ENCODE measurements at places on chromosomes 4 and X.

DNA sequence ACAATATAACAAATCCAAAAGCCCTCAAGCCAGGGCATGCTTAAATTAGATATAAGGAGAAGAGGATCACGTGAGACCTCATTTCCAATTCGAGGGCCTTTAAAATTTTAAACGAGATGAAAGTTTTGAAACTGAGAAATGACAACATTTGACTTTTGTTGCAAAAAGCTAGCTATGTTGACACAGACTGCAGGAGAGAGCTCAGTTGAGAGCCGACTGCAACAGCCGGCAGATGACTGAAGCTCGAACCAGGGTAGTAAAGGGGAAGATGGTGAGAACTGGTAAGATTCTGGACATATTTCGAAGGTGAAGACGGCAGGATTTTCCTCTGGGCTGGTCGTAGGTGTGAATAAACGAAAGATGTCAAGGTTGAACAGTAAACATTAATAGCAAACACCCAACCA, 773 bp downstream of the PRMT9 start:
- no peak for DNase-seq

GRCh38 chr4:59869559-59869958, 1330.6 kb upstream of the ADGRL3 start:
- DNase-seq = no peak

- DNase-seq = no peak
Measured at GRCh38 chr4:82621251-82621650, 59.5 kb upstream of the TMEM150C start.

GRCh38 chrX:15820106-15821073, 30.1 kb downstream of the ZRSR2 start:
- no peak for DNase-seq

DNA sequence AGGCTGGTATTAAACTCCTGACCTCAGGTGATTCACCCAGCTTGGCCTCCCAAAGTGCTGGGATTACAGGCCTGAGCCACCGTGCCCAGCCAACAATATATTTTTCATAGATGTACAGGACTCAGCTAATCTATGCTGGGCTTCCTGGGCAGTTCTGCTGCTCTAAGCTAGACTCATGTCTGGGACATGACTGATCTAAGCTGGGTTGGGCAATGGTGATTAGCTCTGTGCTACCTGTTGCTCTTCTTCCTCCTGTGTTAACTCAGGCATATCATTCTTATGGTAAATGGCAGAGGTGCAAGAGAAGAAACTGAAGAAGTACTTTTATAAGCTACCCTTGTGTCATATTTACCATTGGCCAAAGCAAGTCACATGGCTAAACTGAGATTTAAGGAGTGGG, 11.4 kb upstream of the SUPT20HL2 start:
- no peak for DNase-seq

DNA sequence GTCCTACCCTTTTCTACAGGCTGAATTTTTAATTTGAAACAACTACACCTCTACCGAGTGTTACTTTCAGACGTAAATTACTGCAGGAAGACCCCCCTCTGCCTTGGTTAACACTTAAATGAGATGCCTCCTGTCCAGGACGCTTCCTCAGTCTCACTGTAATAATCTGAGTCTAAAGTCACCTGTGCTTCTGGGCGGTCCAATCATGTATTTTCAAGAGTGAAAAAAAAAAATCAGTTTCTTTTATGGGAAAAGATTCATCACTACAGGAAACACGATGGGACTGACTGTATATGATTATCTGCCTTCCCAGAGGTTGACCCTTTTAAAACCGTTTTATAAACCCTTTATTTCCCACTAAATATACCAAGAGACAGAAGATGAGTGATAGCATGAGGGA, 776 bp downstream of the RBM47 start:
- no peak for DNase-seq

- DNase-seq = peak; percentile 41
Measured at GRCh38 chr4:2934077-2934812, 29.0 kb downstream of the NOP14 start.

GRCh38 chr4:825971-826330, at the start of gene CPLX1:
Gene CPLX1, minus strand, starts transcription at chr4:826129. Its CDS starts 1,607 bp downstream, at chr4:824522.
- DNase-seq = no peak

DNA sequence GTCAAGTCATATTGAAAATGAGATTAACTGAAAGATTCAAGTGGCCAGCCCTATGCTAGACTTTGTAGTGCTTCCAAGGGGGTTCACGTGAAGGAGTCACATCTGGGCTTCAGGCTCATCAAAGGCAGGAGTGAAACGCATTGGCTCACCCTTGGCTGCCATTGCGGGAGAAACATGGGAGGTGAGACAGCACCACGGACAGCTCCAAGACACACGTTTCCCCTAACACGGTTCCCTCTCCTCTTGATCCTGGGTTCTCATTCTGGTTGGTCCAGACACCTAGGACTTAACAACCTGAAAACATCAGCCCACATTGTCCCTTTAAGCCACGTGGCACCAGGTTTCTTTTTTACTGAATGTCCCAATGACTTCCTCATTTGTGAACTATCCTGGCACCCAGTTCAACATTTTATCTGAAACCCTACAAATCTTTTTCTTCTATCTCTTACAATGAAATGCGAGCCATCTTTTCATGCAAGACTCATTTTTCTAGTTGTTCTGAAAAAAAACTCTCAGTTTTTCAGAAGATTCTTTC, 279.0 kb upstream of the VCX3A start:
- no peak for DNase-seq

- no peak for DNase-seq
Measured at GRCh38 chr4:5940470-5941203, 47.8 kb upstream of the CRMP1 start.

DNA sequence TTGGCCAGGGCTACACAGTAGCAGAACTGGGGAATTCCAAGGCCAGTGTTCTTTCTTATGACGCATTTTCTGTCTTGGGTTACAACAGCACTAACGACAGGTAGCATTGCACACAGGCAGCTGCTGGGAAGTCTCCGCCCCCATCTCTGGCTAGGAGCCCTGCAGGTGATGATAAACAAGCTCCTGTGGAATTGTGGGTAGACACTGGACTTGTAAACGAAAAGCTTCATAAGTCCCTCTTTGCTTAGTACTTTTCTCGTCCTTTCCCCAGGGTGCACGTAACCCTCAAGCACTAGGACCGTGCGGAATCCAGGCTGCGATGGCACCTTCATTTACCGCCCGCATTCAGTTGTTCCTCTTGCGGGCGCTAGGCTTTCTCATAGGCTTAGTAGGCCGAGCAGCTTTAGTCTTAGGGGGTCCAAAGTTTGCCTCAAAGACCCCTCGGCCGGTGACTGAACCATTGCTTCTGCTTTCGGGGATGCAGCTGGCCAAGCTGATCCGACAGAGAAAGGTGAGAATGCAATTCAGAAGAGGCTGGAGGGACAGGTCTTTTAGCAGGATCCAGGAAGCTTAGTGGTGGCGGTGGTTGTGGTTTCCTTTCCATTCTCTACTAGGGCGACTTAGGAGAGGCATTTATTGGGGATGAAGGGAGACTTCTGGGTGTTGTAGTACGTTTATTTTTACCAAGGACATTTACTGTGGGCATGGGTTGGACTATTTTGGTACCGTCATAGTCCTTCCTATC, at the start of gene FAAH2:
Gene FAAH2, plus strand, starts transcription at position 200 of the 745 bp plus-strand sequence. Its CDS starts 120 bp downstream, at position 320.
- DNase-seq = peak; percentile 44

DNA sequence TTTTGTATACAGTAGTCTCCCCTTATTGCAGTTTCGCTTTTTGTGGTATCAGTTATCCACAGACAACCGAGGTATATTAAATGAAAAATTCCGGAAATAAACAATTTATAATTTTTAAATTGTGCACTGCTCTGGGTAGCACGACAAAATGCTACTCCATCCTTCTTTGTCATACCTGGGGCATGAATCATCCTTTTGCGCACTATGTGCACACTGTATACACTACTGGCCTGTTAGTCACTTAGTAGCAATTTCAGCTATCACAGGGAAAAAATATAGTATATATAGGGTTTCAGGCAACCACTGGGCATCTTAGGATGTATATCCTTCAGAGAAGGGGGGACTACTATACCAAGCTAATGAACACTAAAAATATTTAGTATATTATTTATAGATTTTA, 198.8 kb upstream of the FAT4 start:
- DNase-seq = no peak

- DNase-seq = no peak
Measured at GRCh38 chr4:77451530-77451929, 154.1 kb upstream of the CXCL13 start.

- DNase-seq = no peak
Measured at GRCh38 chr4:8131210-8131609, 27.4 kb downstream of the ABLIM2 start.

GRCh38 chr4:46554760-46555465, 165.0 kb upstream of the GABRA2 start:
- no peak for DNase-seq

- DNase-seq = no peak
Measured at GRCh38 chrX:111609206-111609605, 71.8 kb upstream of the ALG13 start.

DNA sequence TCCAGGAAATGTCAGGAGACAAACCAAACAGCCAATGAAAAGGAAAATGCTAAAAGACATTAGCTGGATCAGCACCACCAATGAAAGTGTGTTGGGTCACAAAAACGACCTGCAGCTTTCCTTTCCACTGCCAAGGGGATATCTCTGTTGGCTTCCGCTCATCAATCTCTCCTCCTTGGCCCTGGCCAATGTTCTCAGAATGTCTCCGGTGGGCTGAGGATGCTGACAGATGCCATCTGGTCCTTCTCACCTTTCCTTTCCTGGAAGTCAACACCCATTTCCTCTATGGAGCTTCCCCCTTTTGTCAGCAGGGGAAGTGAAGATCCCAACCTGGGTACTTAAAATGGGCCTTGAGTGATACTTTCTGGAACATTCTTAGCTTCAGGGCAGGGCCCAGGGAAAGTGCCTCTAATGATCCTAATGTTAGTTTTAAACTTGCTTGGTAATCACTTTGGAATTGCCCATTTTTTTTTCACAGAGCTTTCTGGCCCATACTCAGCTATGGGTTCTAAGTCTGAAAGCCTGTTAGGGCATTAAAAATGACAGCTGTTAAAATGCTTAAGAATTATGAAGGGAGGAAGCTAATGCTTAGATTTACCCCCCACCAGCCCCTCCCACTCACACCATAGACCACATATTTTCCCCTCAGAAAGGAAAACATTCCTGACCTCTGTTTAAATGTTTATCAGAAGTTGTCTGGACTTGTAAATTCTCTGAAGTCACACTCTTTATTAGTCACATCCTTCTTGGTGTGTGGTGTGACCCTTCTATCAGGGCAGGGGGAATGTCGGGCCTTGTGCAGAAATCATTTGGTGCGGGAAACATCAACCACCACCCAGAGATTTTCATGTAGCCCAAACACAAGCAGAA, 29.2 kb downstream of the IGFBP7 start:
- DNase-seq = no peak

DNA sequence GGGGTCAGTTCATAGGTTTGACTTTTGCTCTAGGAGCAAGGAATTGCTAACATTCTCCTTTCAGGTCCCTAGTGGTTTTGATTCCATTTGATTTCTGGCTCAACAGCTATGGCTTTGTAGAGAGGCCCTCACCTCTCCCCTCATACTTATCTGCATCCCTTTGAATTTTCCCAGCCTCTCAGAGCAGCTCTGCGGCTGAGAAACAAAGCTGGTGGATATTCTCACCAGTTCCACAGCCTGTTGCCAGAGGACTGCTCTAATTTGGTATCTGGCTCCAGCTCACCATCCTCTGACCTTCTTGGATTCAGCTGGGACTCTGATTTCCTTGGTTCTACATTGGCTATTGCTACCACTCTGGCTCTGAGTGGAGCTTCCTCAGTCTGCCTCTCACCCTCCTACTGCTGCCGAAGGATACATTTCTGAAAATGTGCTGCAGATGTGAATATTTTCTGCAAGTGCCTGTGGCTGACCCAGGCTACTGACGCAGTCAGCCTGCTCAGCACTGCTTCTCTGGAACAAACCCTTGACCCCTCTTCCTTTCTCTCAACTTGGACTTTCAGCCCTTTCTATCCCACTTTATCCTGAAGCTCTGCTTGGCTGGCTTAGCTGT, 110.9 kb upstream of the ENPEP start:
- no peak for DNase-seq

DNA sequence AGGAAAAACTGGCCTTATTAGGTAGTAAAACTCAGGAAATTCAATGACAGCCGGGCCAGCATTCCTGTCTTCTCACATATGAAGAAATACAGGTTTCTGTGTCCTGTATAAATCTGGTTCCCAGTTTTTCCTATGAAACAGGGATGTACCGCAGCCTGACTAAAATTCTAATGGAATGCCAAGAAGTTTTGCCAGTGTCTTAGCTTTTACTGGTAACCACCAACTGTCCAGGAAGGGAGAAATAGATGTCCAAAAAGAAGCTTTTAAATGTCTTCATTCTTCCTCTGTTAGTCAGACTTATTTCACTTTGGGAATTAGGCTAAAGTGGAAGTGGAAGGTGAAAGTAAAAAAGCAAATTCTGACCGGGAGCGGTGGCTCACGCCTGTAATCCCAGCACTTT, 108.0 kb upstream of the TBL1X start:
- no peak for DNase-seq

GRCh38 chrX:10296576-10296975, 139.8 kb downstream of the CLCN4 start:
- no peak for DNase-seq

- no peak for DNase-seq
Measured at GRCh38 chr4:115090483-115091075, 22.8 kb downstream of the NDST4 start.

DNA sequence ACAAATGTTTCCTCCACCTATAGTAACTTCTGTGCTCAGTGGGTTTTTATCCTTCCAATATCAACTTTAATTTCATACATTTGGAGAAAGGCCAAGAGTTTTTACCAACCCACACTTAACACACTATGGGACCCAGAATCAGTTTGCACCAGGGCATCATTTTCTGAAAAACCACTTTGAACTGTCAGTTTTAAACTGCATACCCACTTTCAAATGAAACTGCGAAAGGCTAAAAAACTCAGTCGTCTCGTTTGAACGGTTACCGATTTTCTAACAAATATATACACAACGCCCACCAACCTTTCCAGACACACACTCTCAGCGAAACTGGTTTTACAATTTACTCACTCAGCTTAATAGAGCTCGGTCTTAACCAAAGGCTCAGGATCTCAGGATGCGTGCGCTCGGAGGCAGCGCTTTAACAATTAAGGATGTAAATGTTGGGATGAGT, 376 bp downstream of the ABCG2 start:
- no peak for DNase-seq

DNA sequence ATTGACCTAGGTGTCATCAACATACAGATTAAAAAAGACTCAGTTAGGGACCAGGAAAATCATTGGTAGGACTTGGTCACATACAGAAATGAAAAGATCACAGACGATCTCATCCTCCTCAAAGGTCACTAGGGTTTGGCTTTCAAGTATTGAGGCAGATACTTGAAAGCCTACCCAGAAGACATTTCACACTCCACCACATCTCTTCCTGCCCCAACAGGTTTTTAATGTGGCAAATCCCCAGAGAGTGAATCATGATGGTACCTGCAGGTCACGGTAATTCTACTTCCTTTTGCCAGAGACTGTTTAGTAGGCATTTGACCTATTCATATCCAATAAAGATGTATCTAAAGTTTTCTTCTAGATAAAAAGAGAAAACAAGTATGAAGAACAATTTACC, 44.1 kb downstream of the INPP4B start:
- no peak for DNase-seq

All from stimulated activated CD4-positive, alpha-beta T cell treated with anti-CD3 and anti-CD28 coated beads, TNF-alpha, amount 100 ng/mL, for 4 hours (primary cell).